H1 (cell line): ENCODE measurements at places on chromosomes 12 and 14. TPM values are rescaled to one million over a fixed set of nuclear protein-coding genes. Genes with fewer than 3 reads are reported as not detected.

DNA sequence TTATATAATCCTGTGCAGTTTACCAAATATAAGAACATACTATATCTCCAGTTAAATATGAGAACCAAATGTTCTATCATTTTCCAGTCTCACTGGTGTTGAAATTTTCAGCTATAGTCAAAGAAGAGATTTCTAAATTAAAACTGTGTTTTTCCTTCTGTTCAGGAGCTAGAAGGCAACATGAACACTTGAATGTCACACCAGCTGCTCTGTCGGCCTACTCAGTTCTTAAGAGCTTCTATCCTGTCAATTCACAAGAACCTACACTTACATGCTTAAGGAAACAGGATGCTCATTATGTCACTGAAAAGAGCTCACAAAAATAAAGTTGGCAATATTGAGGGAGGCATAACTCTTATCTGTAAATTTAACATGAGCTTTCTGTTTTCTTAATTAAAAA is 43.1 kb downstream of the ATP2B1 start:
- no peak for DNase-seq

GRCh38 chr12:9337656-9338055 is 129.5 kb upstream of the PZP start:
- DNase-seq: no peak

- no peak for DNase-seq
Observed at GRCh38 chr12:113758165-113758924, 207.8 kb downstream of the RBM19 start.

GRCh38 chr14:100122481-100123223 is 36.8 kb downstream of the DEGS2 start:
- no peak for DNase-seq

DNA sequence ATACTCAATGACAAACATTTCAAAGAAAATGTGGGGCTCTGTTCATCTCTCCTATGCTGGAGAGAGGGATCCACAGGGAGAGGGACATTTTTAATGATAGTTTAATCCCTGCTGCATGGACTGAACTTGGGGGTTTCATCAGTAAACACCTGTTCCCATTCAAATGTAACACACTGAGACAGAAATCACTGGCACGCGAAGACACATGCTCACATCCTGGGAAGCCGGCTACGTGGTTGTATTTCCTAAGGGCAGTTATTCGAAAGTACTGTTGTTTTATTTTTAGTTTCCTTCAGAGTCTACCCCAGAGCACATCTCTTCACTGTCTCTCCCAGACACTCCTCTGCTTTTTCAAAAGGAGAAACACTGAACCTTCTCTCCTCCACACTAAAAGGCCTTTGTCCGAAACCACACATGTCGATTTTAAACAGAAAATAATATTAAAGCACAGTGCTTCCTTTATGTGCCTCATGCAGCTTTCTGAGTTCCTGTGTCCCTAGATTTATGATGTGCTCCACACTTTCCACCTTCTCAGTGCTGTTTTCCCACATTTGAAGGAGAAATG is 52.8 kb downstream of the PTHLH start:
- DNase-seq: no peak

DNA sequence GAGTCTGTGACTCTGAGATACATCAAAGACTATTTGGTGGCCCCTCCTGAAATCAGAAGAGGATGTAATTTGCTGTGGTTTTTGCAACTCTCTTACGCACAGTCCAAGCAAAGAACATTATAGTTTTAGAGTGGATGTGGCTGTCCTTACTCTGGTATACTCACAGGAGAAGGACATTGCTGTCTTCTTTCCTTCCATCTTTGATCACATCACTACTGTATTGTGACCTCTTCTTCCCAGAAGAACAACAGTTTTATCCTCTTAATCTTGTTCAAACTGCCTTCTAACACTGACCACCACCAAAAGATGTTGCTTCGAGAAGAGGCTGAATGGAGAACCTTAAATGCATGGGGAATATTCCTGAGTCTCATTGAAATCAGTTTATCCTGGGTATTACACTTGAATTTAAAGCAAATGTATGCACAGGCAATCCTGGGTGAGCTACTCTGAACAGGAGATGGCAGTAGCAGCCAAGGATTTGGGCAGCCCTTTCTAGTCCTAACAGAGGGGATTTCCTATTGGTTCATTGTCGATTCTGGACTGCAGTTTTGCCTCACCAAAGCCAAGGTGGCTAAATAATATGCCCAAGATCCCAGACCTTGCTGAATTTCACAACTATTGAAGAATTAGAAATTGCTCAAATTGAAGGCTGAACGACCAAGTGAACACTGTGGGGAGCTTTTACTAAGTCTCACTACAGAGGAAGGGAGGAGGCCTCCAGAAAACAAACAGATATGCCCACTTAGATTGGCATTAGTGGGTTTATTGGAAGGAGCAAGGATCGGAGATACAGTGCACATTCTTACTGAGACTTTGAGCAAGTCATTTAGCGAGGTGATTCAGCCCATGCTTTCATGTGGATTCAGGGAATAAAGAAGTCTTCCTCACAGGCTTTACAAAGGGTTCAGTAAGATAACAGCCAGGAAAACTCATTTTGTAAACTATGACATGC is 282.8 kb downstream of the PAWR start:
- peak; percentile 63 for DNase-seq

DNA sequence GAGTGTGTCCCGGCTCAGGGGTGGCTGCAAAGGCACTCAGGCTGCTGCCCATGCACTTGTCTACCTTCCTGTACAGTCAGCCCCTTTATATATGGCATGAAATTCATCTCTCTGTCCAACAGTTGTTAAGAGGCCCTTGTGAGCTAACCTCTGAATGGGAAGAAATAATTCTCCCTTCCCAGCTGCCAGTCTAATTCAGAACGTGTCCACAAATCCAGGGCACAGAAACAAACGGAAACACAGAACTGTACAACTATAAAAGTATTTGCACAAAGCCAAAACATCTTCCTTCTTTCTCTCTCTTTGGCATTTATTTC is 849 bp downstream of the KRT5 start:
- peak; percentile 29 for DNase-seq

DNA sequence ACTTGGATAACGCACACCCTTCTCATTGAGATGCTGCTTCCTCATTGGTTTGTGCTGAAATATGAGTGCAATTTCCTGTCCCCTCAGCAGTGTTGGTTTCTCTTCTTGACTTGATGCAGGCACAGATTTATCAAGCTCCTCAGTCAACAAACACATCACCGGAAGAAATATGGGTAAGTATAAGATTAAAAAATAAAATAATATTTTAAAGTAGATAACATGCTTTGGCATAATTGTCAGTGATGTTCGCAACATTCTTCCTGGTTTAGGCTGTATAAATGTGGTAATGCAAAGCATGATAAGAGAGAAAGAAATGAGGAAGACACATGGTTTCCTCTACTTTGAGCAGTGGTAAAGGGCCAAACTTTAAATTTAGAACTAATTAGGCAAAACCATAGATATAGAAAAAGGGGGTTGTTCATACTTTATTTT is at the start of gene GPR65:
GPR65 (plus strand) TSS at position 86 of the 432 bp plus-strand sequence. CDS start 5,713 bp downstream, outside the sequence.
- no peak for DNase-seq

- no peak for DNase-seq
Observed at GRCh38 chr14:77903221-77903620, 103.3 kb downstream of the ADCK1 start.

KCNC2 gene
- polyA plus RNA-seq: 0.03 and 0.06 TPM in 2 replicates

SIRT4 gene
- polyA plus RNA-seq: 2.7 and 3.8 TPM in 2 replicates

NINJ2 gene
- 1.4 and 1.5 TPM in 2 replicates for polyA plus RNA-seq

NDRG2 gene
- 48.6 and 65.0 TPM in 2 replicates for polyA plus RNA-seq
